NCI-H1694 treated with DMSO at 0.1 percent for 48 hours (cell line): ENCODE measurements at places on chromosomes 11 and 22.
A peak's percentile ranks its signal among the peaks of the same experiment; 100 is the strongest.

DNA sequence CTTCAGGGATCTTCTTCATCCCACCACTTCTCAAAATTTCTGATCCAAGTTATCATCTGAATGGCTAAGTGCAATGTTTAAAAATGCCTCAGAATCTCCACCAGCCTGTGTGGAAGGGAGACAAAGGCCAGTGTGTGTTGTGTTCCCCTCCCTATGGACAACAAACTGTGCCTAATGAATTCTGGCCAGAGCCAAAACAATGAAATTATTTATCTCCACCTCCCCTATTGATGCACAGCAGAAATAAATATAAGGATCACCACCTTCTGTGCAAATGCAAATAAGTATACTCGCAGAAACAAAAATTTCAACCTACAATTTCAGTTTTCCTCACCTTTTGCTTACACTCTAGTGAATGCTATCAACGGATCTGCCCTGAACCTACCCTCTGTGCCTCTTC is 75.8 kb downstream of the GAB2 start:
- DNase-seq = no peak

DNA sequence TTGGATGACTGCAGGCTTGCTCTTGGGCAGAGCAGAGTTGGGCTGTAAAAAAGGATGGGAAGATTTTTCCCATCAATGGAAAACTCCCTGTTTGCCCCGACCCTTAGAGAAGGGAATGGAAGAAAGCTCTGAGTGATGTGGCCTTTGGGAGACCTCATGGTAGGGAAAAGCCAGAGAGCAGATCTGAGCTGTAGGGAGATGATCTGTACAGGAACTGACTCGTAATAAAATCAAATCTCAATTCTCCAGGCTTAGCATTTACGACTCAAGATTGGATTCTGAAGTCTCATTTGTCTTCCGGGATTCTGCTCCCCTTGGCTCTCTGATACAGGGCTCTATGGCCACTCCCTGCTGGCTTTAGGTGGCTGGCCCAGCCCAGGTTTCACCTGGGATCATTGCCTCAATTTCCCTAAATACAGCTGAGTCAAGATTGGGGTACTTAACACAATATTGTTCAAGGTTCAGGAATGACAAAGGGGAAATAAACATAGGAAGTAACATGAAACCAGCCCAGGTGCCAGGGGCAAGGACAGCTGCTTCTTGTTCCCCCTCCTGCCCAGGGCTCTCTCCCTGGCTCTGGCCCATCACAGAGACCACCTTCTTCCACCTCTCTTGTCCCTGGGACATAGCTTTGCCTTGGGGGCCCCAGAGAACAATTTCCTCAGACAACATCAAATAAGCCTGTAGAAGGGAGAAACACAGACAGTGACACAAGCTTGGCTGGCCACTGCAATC is 38.4 kb upstream of the THY1 start:
- no peak for DNase-seq

- DNase-seq = no peak
These were observed 188.5 kb upstream of the E2F8 start for GRCh38 chr11:19429108-19429760.

DNA sequence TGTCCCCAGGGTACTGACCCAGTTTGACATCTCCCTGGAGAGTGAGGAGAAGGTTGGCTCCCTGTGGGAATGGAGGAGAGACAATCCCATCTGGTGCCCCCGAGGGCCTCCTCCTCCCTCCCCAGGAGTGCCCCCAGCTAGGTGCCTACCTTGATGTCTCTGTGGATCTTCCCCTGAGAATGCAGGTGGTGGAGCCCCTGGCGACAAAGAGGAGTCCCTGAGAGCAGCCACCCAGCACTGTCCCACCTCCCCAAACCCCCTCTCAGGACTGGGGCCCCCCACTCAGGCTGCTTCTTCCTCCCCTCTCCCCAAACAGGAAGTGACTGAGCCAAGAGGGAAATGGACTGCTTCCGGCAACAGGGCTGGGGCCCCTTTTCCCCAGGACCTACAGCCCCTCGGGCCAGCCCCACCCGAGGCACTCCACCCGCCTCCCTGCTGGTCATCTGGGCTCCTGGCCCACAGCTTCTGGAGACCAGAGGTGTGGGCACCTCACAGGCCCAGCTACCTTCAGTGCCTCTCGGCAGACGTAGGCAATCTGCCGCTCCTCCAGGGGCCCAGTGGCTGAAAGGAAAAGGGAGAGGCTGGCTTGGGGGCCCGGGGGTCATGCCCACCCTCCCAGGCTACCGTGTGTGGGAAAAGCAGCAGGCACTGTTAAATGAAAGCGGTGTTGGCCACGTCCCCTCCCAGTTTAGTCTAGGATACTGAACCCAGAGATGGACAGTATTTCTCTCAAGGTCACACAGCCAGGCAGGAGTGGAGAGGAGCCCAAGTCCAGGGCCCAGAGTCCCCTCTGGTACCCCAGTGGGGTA is 1.2 kb downstream of the MAP4K2 start:
- DNase-seq = no peak

- no peak for DNase-seq
These were observed 1630.1 kb upstream of the TENM4 start for GRCh38 chr11:81070948-81071347.

GRCh38 chr22:37979782-37980181 is 4.6 kb downstream of the SOX10 start:
- DNase-seq = no peak

- DNase-seq = peak; percentile 40
These were observed 183.9 kb downstream of the CEP164 start for GRCh38 chr11:117511483-117511930.

DNA sequence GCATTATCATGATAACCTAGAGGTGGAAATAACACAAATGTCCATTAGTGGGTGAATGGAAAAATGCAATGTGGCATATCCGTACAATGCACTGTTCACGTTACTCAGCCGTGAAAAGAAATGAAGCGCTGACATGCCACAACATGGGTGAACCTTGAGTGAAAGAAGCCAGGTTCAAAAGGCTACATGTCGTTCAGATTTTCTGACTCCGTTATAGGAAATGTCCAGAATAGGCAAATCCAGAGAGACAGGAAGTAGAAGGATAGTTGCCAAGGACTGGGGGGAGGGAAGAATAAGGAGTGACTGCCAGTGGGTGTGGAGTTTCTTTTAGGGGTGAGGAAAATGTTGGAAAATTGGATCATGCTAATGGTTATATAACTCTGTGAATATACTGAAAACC is 133.8 kb downstream of the ATXN10 start:
- no peak for DNase-seq

GRCh38 chr22:40187389-40187788 is 9.7 kb downstream of the TNRC6B start:
- no peak for DNase-seq

DNA sequence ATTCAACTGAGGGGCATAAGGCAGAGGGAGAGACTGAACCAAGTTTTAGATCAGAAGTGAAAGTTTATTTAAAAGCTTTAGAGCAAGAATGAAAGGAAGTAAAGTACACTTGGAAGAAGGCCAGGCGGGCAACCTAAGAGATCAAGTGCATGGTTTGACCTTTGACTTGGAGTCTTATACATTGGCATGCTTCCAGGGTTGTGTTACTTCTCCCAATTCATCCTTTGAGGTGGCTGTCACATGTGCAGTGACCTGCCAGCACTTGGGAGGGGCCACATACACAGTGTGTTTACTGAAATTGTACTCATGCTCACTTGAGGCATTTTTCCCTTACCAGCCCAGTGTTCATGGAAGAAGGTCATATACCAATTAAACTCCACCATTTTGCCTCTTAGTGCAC is 30.4 kb downstream of the CYP2R1 start:
- no peak for DNase-seq

GRCh38 chr11:35751664-35752061 is 89.1 kb downstream of the TRIM44 start:
- no peak for DNase-seq
